Mesenteric fat pad (tissue), 1 donor: ENCODE measurements at places on chromosomes 7 and 10. TPM values are rescaled to one million over a fixed set of nuclear protein-coding genes. Genes with fewer than 3 reads are reported as not detected.
A peak's percentile ranks its signal among the peaks of the same experiment; 100 is the strongest.

DNA sequence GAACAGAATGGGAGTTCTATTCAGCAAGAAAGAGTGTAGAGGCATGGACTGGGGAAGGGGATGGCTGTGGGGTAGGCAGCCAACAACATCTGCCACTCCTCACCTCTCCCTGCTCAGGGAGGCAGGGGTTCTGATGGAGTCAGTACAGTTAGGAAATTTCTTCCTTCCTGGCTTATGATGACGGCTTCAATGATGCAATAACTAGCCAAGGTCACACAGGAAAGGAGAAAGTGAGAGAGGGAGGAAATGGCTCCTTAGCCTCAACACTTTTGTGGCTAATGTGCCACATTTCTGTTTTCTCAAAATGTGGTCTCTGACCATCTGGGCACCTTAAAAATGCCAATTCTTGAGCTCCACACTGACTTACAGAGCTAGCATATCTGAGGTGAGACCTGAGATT is 79.3 kb upstream of the PDZD8 start:
- DNase-seq = no peak

- no peak for DNase-seq
Observed at GRCh38 chr7:123494193-123494796, 40.1 kb downstream of the IQUB start.

DNA sequence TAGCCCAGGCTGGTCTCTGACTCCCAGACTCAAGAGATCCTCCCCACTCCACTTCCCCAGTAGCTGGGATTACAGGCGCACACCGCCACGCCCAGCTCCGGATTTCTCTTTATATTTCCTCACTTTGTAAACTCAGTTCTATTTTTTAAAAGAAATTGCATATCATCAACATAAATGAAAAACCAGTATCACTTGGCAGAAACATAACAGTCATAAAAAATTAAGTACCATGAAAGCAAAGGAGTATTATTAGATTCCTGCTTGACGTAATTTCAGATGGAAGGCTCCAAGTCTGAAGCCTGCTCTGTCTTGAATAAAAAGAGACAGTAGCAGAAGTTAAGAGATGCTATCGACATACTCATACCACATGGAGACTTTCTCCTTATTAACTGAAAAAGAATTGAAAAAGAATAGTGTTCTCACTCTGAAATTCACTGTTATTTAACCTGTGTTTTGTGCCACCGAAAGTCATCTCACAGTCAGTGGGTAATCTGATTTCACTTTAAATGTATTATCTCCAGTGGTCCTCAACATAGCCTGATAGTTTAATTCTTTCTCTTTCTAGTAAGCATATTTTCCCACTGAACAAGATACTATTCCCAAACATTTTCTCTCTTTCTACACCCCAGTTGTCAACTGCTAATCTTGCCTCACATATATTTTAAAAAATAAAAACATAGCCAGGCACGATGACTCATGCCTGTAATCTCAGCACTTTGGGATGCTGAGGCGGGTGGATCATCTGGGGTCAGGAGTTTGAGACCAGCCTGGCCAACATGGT is 40.3 kb upstream of the ADRB1 start:
- no peak for DNase-seq

- DNase-seq = no peak
Observed at GRCh38 chr7:148807436-148807835, 76.7 kb downstream of the EZH2 start.

DNA sequence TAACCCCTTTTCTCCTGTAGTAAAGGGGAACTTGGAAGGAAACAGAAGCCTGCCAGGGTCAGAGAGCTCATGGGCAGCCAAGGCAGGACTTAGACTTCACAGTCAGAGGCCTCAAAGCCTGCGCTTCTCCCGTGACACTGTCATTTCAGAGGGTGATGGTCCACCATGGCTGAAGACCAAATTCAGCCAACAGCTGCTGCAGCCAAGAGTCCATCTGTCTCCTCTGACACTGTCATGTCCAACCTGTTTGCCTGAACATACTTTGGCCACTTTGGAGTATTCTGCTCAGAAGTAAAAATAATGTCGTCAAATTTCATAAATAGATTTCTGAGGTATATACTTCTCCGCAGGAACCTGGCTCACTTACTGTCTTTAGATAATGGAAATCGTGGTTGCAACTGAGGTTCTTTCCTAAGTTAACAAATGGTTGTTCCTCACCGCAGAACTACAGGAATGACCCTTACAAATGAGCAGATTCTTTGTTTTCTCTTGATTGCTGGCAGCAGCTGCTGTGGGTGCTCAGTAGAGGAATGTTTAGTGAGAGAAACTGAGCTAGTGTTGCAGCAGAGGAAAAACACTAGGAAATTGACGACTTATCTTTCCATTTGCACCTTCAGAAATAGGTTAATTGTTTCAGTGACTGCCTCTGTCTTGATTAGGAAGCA is 626.5 kb downstream of the SDK1 start:
- DNase-seq = no peak

DNA sequence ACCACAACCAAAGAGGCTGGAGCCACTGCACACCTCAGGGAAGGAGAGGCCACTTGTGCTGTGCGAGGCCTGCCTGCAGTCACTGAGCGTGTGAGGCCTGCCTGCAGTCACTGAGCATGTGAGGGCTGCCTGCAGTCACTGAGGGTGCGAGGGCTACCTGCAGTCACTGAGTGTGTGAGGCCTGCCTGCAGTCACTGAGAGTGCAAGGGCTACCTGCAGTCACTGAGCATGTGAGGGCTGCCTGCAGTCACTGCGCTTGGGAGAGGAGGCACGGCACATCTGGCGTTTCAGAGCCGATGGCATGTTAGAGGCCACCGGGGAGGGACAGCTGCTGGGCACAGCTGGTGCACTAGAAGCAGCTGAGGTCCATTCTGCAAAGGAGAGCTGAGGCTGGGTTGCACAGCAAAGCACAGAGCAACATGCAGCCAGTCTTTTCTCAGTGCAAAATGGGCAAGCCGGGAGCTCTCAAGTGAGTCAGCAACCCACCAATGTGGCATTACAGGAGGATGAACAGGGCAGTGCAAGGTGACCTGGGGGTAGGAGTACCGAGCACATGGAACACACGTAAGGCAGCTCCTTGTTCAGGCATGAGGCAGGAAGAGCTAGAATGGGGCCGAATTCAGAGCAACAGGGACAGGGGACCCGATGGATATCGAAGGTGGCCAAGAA is 540.1 kb downstream of the PTPRN2 start:
- DNase-seq = peak; percentile 71

DNA sequence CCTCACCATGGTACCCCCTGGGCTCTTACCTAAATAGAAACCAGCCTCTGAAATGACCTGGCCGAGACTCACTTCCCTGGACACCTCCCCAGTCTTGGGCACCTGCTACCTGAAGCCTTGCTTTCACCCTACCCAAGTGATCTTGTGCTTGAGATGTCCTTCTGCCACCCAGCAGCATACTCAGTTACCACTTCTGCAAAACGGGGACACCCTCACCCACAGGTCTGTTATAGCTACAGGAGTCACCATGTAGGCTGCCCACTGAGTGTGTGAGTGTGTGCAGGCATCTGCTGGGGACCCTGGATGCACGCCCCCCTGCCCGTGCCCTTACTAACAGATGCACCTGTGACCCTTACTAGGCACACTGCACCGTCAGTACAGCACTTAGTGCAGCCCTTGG is 94.8 kb upstream of the PPIF start:
- DNase-seq = no peak

DNA sequence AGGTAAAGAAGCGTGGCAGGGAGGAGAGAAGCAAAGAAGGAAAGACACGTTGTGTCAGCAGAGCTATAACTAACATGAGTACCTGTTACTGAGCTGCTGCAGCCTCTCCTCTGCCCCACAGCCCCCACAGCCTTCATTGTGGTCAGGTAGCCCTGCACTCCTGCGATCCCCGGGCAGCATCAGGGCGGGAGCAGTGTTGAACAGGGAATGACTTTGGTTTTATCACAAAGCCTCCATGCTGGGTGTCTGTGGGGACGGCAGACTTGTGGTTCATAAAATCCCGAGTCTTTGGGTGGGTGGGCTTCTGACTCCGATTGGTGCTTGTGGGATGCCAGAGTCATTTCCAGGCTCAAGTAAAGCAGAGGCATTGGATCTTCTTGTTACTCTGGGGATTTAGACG is 14.8 kb upstream of the PRKAG2 start:
- DNase-seq = peak; percentile 68

DNA sequence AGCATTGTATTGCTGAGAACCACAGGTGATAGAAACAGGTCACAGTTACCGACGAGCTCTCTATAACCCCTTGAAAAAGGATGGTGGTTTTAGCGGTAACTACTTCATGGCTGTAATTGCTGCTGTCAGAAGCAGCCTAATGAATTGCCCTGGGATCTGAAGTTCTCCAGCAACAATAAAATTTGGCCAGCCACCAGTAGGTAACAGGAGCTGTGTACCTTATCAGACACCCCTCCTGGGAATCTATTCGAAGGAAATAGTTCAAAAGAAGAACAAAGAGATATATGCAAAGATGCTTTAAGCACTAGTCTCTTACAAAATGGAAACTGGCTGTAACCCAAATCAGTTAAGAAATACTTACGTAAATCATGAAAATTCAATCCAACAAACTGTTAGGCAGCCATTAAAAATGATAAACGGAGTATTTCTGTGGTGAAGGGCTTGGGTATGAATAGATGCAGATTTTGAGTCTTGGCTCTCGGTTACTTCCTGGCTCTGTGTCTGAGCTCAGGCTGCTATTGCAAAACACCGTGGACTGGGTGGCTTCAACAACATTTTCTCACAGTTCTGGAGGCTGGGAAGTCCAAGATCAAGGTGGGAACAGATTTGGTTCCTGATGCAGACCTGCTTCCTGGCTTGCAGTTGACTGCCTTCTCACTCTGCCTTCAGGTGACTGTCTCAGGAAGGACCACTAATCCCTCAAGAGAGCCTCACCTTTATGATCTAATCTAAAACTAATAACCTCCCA is 1.6 kb downstream of the MSRB2 start:
- DNase-seq = no peak

GRCh38 chr10:12098966-12099365 is 30.2 kb downstream of the DHTKD1 start:
- DNase-seq = no peak

DNA sequence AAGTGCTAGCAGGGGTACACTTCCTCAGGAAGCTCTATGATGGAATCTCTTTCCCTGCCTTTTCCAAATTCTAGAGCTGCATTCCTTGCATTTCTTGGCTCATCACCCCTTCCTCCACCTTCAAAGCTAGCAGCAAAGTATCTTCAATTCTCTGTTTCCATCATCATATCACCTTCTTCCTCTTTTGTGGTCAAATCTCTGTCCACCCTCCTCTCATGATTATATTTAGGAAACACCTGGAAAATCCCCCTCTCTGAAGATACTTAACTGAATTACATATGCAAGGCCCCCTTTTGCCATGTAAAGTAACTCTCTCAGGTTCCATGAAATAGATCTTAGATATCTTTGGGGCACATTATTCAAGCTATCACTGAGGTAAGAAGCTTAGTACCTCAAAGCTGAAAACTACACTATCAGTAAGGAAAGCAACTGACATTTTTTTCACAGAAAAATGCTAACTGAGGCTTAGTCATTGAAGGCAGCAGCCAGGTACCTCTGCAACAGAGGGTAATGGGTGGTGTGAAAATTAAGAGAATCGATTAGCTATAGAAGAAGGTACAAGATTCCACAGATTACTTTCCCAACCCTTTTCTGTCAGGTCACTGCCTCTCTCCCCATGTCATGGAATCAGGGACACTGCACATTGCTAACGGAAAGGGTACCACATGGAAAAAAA is 197.3 kb downstream of the MACC1 start:
- no peak for DNase-seq

- DNase-seq = no peak
Observed at GRCh38 chr7:144584726-144585125, 181.2 kb upstream of the NOBOX start.

- no peak for DNase-seq
Observed at GRCh38 chr7:157851501-157852067, 514.8 kb downstream of the DNAJB6 start.

- no peak for DNase-seq
Observed at GRCh38 chr10:38159004-38159403, 64.9 kb downstream of the ZNF37A start.

DNA sequence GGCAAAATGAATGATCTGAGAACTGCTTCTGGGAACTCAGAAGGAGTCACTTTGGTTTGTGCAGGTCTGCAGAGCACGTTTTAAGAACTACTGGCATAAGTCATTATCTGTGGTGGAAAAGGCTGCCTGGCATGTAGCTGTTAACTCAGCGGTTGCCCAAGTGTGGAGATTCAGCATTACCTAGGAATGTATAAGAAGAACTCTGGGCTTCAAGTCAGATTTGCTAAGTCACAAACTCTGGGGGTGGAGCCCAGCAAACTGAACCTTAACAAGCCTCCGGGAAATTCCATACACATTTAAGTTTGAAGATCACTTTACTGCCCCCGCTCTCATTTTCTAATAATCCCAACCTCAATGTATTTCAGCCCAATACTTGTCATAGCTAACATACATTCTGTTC is 31.1 kb downstream of the PLXDC2 start:
- DNase-seq = no peak

- DNase-seq = no peak
Observed at GRCh38 chr10:24995072-24995471, 20.9 kb downstream of the ENKUR start.

DNA sequence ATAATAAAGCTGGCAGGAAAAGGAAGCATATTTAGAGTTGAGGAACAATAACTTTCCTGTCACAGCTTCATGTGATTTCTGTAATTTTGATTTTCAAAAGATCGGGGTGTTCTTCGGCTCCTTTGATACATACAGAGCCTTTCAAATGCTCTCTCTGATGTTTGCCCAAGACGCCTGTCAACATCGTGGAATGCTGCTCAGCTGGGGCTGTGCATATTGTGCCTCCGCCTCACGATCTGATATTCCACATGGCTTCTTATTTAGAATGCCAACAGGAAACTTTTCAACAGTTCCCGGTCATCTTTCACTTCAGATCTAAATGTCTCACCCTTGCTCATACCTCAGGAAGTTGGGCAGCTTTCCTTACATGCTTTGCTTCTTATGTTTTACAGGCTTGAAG is 7.3 kb downstream of the NPY start:
- DNase-seq = no peak

GRCh38 chr10:100357059-100357858 is 10.2 kb downstream of the SCD start:
- no peak for DNase-seq

GRCh38 chr10:118118716-118119115 is 72.0 kb upstream of the RAB11FIP2 start:
- no peak for DNase-seq

Gene AKR1C8
- total RNA-seq = 1.3 TPM

Gene TRIM50
- total RNA-seq = 0.71 TPM

Gene PDE6C
- not detected for total RNA-seq

Gene COL13A1
- not detected for total RNA-seq

Gene FXYD4
- not detected for total RNA-seq

Gene TMEM236
- total RNA-seq = 3.0 TPM

Gene LIPA
- total RNA-seq = 210 TPM

Gene NUTM2B
- 0.48 TPM for total RNA-seq

Gene MEIG1
- total RNA-seq = not detected
